Activated T-cell treated with anti-CD3 and anti-CD28 coated beads for 24 hours (primary cell): ENCODE measurements at places on chromosomes 12 and 14.

DNA sequence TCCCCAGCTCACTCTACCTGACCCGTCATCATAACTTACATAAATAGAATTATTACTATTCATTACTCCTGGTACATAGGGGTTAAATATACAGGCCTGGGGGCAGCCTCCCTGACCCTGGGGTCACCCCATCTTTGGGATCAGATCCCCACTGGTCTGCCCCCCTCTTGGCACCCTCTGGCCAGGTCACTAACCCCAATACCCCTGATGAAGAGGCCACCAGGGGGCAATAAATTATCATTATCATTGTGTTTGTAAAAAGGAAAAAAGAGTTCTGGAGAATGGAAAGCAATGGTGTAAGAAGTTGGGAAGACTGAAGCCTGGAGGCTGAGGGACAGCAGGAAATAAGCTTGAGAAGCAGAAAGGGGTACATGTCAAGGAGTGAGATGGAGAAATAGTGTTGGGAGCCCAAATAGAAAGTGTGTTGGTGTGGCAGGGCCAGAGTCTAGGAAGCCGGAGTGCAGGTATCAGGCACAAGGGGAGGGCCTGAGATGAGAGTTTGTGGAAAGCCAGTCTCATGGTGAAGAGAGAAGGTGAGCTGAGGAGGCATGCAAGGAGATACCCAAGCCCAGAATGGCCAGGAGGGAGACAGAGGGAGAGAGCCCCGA is 6.1 kb upstream of the AAAS start:
- DNase-seq: no peak

DNA sequence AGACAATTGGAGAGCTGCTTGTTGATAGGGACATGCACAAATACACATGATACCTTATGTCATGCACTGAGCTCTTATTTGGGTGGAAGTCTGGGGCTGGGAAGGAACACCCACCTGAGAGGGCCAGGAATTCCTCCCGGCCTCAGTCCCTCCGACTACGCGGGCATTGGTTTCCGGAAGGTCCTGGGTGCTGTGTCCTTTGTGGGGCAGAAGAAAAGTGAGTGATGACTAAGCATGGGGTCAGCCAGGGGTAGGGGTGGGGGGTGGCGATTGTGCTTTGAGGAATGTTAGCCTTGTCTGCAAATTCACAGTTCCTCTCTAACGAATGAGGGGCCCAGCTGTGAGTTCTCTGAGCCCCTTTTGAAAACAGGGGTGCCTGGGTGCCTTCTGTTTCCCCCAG is 798 bp downstream of the CELA1 start:
- no peak for DNase-seq

- DNase-seq: peak; percentile 46
Observed at GRCh38 chr12:68808388-68809189, 612 bp downstream of the MDM2 start.

DNA sequence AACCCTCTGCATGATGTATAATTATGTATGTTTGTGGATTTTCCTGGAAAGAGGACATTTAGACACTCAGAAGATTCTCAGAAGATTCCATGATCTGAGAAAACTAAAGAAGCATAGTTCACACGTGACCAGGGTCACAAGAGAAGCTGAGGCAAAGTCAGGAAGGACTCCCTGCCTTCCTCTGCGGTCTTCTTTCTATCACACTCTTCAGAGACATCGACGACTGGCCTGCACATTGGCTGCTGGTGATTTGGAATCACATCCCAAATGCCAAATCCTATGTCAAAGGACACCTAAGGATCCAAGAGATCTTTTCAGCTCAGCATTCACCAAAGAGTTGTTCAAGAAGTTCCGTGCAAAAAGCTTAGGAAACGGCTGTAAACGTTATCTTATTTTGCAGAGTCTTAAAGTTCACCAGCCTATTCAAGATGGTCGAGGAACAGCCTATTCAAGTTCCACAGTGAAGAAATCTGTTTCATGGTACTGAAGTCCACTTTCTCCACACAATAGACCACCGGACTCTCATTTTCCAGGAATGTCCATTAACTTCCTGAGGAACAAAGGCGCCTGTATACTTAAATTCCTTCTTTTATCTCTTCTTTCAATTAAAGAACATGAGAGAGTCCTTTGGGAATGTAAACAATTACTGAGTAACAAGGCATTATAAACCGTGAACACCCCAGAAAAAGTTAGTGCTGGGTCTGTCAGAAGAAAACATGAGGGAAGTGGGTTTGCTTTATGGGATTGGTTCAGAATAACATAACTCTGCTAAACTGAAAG is 42.1 kb downstream of the IGF1 start:
- DNase-seq: no peak

- DNase-seq: no peak
Observed at GRCh38 chr12:40336573-40337199, 111.9 kb downstream of the LRRK2 start.

GRCh38 chr14:29360656-29361055 is 567.0 kb downstream of the PRKD1 start:
- DNase-seq: no peak

GRCh38 chr12:80269803-80270552 is 170.6 kb downstream of the OTOGL start:
- DNase-seq: no peak

GRCh38 chr12:128052777-128053176 is 214.2 kb upstream of the TMEM132C start:
- DNase-seq: no peak

DNA sequence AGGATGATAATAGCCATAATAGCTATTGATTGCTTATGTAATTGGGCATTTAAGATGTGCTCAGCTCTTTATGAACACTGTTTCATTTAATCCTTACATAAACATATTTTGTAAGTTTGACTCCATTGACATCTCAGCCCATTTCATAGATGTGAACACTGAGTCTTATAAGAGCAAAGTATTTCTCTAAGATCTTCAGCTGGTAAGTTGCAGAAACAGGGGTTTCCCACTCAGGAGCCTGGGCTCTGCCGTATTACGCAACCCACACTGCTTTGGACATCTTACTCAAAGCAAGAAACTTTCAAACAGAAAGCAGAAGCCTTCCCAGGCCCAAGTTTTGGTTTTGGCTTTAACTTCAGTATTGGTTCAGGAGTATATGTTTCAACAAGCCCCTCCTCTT is 705.1 kb downstream of the MED13L start:
- DNase-seq: no peak

DNA sequence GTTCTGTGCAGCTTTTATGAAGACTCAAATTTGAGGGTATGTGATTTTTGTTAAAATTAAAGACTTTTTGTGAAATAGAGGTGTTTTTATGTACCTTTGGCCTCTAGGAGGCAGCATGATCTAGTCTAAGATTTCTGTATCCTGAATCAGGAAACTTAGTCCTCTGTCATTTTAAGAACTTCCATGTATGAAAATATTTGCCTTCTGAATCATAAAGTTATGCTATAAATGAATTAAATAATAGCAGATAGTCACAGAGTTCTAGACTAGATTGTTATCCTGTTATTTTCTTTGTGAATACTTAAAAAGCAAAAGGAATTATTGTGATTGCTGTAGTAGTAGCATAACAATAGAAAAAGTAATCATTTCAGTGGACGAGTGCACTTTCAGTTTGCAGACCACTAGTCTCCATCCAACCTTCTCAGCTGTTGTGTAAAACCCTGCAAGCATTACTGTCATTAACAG is 56.3 kb downstream of the FGD4 start:
- DNase-seq: no peak

GRCh38 chr12:68163560-68164081 is 4.1 kb upstream of the IFNG start:
- no peak for DNase-seq

DNA sequence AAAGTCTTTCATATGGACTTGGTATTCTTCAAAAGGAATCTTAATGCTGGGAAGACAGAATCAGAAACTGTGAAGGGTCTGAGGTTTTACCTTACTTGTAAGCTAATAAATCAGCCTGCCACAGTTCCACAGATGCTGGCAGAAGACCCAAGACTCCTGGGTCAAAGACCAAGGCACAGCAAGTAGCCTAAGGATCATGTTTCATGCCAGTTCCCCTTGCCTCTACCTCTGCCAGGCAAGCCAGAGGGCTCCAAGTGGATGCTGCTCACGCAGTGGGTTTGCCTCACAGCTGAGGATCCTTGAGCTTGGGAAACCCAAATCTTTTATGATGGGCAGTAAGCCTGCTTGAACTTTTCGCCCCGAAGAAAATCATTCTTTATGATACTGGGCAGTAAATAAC is 15.2 kb upstream of the RXYLT1 start:
- DNase-seq: no peak

- DNase-seq: no peak
Observed at GRCh38 chr12:6957151-6957701, 6.1 kb downstream of the PTPN6 start.

DNA sequence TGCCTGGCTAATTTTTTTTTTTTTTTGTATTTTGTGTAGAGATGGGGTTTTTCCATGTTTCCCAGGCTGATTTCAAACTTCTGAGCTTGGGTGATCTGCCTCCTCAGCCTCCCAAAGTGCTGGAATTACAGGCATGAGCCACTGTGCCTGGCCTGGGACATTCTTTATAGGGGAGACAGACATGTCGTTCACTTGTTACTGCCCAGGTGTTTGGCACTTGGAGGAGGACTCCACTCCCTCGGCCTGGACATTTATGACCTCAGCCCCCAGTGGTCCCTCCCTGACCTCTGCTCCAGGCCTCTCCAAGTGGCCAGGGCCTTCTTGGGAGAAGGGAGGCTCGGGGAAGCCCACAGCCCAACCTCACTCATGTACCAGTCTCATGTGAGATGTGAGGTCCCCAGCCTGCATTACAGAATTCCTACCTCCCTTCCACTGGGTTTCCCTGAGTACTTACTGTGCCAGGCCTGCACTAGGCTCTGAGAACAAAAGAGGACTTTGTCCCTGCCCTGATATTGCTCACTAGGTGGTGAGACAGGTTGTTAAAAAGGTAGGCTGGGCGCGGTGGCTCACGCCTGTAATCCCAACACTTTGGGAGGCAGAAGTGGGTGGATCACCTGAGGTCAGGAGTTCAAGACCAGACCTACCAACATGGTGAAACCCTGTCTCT is 9.7 kb upstream of the POP5 start:
- no peak for DNase-seq

GRCh38 chr12:113236539-113237399 is 15.5 kb downstream of the TPCN1 start:
- DNase-seq: no peak

DNA sequence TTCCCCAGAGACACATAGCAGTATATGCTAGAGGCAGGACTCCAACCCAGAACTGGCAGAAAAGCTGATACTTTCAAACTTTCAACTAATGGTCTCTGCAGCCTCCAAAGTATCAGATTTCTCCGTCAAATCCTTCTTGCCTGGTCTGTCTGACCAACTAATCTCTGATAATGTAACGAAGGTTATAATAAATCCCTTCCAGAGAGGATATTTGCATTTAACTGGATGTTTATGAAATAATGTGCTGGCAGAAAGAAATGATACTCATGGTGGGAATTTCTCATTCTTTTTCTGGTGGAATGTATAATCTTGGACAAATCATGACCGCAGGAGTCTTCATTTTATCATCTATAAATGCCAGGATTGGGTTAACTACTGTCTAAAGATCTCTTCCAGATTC is 860.3 kb downstream of the DIO2 start:
- no peak for DNase-seq

- no peak for DNase-seq
Observed at GRCh38 chr12:24778486-24779304, 170.2 kb downstream of the BCAT1 start.

DNA sequence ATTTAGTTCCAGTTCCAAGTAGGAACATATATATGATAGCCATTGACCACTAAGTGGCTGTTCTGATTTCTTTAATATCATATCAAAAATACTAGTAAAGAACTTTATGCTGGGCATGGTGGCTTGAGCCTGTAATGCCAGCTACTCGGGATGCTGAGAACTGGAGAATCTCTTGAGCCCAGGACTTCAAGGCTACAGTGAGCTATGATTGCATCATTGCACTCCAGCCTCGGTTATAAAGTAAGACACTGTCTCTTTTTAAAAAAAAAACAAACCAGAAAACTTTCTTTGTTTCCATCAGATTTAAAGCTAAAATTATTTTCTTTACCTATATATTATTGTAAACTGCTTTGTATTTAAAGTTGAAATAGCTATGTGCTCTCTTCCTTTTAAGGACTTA is 127.0 kb downstream of the SCAF11 start:
- DNase-seq: no peak

DNA sequence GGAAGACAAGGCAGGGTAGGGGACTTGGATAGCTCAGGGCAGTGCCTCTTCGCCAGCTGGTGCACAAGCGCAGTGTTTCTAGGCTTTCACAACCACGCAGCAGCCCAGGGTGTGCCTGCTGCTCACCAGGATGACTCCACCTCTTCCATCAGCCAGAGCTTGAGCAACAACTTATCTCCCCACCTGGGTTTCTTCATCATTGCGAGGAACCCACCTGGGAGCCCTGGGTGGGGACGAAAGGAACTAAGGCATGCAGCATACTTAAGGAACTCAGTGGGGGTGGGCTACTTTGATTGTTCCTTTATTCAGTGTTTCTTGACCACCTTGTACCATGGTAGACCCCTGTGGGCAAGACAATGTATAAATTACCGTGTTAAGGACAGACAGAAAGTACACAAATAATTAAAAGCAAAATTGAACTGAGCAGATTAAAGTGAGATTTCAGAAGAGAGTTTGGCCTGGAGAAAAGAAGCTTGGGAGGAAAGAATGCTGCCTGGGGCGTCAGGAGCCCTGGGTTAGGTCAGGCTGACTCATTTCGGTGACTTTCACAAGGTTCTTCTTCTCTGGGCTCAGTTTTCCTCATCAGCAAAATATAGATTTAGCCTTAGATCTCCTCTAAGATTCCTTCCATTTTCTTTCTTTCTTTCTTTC is 22.9 kb downstream of the KRT18 start:
- DNase-seq: no peak

DNA sequence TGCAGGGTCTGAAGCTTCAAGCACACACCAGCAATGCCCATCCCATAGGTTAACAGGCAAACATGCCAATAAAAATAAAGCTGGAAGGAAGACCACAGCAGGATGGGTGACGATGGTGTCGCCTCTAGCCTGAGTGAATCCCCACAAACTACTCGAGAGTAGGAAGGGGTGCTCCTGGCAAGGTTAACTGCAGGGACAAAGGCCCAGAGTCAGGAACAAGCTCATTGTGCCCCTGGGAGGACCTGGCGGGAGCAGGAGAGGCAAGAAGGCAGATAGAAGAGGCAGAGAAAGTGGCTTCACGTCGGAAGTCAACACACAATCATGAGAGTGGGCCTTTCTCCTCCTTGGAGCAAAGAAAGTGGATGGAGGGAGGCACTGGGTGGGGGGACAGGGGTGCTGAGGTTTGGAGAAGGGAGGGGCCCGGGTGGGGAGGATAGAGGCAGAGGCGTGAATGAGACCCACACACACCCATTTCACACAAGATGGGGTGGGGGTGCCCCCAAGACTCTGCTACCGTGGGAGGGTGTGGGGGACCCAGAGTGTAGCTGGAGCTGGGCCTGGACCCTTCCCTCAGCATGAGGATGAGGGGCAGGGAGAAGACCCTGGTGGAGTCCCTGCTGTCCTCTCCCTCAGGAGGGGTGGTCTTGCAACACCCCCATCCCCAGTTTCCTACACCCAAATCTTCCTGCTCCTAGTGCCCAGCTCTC is 43.1 kb downstream of the DIO3 start:
- no peak for DNase-seq

GRCh38 chr14:55353686-55354467 is 57.8 kb downstream of the ATG14 start:
- no peak for DNase-seq
